ENCODE measurements at places on chromosomes 2 and 18. TPM values are rescaled to one million over a fixed set of nuclear protein-coding genes. Genes with fewer than 3 reads are reported as not detected.

- DNase-seq: peak; percentile 82
Observed at GRCh38 chr2:133431289-133431688, 137.0 kb downstream of the NCKAP5 start.

- no peak for DNase-seq
Observed at GRCh38 chr18:57445488-57446319, 10.5 kb downstream of the ONECUT2 start.

DNA sequence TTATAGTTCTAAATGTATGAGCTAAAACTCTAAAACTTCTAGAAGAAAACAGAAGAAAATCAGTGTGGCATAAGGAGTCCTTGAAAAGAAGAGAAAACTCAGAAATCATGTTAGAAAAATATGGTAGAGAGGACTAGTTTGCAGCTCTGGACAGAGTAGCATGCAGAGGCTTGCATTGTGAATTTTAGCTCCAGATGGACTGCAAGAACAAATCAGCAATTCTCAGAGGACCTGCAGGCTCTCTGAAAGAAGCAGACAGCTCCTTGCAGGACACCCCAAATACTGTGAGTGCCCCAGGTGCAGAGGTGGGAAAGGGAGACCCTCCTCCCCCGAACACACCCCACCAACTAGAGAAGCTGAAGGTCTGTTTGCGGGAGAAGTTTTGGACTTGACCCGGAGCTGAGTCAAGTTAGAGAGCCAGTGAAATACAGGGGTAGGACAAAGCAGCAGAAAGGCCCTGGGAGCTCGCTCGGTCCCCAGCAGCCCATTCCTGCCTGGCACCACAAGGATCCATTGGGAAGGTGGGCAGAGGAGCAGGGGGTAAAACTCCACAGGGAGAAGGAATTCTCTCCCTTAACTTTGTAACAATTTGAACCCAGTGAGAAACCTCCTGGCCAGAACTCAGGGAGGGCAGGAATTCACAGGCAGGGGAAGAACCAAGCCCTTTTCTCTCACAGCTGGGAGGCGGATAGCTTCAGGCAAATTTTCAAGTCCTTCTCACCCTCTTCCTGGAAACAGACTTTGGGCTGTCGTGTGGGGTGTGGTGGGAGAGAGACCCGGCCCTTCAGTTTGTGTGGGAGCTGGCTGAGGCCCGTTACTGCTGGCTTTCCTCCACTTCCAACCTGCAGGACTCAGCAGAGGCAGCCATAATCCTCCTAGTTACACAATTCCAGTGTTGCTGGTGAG, 216.2 kb upstream of the SLC35G4 start:
- DNase-seq: peak; percentile 1

GRCh38 chr2:40200366-40200915, 251.4 kb downstream of the SLC8A1 start:
- DNase-seq: no peak

GRCh38 chr2:33091541-33092123, 144.9 kb downstream of the LTBP1 start:
- no peak for DNase-seq

DNA sequence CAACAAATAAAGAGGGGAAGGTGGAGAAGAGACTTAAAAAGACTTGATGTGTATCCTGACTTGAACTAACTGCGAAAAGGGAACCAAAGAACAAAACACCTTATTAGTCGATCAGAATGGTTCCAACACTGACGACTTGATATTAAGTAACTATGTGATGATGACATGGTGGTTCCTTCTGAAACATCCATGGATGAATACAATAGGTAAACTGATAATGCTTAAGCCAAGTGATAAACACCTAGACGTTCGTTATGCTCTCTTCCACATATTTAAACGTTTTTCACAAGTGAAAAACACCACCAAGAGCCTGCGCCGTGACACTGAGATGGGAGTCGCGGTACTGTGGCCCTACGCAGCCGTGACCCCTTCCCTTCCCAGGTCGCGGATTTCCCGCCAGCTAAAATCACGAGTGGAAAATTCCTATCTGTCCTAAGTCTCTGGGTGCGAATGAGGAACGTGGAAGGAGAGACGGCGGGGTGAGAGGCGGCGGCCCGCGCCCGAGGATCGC, 797 bp downstream of the TTC32 start:
- DNase-seq: no peak

DNA sequence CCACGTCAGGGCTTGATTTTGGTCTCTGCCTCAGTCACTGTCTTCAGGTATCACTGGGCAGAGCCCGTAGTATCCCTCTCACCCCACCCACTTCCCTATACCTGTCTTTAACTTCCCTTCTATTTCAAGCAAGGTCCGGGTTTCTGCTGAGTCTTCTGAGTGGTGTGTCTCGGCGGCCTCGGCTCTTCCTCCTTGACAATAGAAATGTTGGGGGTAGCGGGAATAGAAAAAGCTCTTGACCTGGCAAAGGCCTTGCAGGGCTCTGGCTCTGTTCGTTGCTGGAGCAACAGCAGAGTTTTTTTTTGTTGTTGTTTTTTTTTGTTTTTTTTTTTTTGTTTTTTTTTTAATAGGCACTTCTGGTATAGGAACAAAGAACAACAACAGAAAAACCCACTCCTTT, 16.0 kb upstream of the IGFBP5 start:
- DNase-seq: no peak

GRCh38 chr2:29273004-29273684, 157.9 kb downstream of the CLIP4 start:
- DNase-seq: no peak

DNA sequence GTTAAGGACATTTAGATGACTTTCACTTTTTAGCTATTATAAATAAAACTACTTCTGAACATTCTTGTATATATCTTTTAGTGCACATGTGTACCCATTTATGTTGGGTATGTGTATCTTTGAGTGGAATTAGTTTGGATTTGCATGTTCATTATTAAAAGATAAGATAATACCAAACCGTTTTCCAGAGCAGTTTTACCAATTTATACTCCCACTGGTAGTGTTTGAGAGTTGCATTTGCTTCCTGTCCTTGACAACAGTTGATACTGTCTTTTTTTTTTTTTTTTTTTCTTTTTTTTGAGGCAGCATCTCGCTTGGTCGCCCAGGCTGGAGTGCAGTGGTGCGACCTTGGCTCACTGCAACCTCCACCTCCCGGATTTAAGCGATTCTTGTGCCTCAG, 23.3 kb downstream of the SLC30A6 start:
- no peak for DNase-seq

DNA sequence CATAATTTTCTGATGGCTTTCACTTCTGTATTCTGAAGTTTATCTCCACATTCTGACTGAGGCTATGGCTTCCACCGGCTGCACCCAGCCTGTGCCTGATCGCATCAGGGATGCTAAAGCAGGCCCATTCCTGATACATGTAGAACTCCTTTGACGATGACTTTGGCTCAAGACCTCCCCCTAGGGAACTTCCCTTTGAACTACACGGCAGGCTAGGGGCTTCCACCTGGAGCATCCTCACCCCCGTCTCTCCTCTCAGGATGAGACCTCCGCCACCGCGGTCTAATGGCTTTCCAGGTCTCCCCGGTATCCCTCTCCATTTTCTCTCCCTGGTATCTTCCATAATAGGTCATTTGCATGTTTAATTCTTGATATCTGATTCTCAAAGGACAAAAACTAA, 214.9 kb upstream of the CHST9 start:
- DNase-seq: no peak

- no peak for DNase-seq
Observed at GRCh38 chr2:161943011-161943410, 131.0 kb downstream of the DPP4 start.

- peak; percentile 6 for DNase-seq
Observed at GRCh38 chr2:220096406-220096805, 469.0 kb downstream of the SLC4A3 start.

- no peak for DNase-seq
Observed at GRCh38 chr2:21643180-21643579, 519.4 kb downstream of the TDRD15 start.

DNA sequence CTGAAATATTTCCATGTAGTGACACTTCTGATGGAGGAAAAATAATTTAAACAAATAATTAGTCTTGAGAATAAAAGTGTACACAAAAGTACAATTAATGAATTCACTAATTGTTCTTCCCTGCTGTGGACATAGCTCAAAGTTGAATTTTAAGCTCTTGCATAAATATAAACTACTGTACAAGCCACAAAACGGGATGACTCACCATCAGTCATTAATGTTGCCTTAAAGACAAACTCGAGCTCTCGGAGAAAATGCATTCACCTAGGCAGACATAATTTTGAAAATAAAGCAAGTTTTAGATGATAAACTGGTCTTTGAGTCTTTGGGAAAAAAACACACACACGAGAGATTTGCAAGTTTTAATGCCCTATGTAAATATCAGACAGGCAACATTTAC, 436.4 kb downstream of the ZNF521 start:
- DNase-seq: no peak

GRCh38 chr2:17706845-17707244, 46.8 kb downstream of the SMC6 start:
- DNase-seq: no peak

Gene CPLX4
- total RNA-seq: not detected

Gene CDK5R2
- not detected for total RNA-seq

Gene SMARCAL1
- 20.4 TPM for total RNA-seq

Gene BOLA3
- 107 TPM for total RNA-seq

Gene XDH
- 19.3 TPM for total RNA-seq

Gene PNKD
- total RNA-seq: 43.5 TPM

Gene SKA1
- 29.4 TPM for total RNA-seq

Gene GLI2
- 0.44 TPM for total RNA-seq

All from foreskin keratinocyte (primary cell).